ENCODE measurements at places on chromosomes 1 and 21.

- DNase-seq, result no peak
These were observed 24.7 kb downstream of the NPHP4 start for GRCh38 chr1:5967351-5968160.

- DNase-seq, result no peak
These were observed 653.3 kb upstream of the RGS18 start for GRCh38 chr1:191504999-191505398.

GRCh38 chr1:24900985-24901781 lies 28.9 kb downstream of the RUNX3 start:
- peak; percentile 54 for DNase-seq

GRCh38 chr1:158177700-158178450 lies 2.8 kb upstream of the CD1D start:
- peak; percentile 80 for DNase-seq

- DNase-seq, result no peak
These were observed 285.3 kb downstream of the CAMTA1 start for GRCh38 chr1:7070389-7071029.

DNA sequence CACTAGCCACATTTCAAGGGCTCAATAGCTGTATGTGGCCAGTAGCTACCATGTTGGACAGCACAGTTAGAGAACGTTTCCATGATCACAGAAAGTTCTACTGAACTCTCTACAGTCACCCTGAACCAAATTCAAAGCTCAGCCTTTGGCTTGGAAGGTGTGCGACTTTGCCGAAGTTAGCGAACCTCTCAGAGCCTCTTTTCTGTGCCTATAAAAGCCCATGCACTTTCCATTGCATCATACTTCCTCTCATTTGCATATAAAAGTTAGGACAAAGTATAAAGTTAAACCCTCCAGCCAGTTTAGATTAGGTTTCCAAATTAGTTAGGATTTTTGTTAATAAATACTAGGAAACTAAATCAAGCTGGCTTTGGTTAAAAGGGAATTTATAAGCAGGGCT lies 4.7 kb upstream of the SLC1A7 start:
- DNase-seq, result no peak

- DNase-seq, result no peak
These were observed 9.7 kb downstream of the TNR start for GRCh38 chr1:175733722-175734121.

GRCh38 chr1:156748670-156749418 lies 2.6 kb downstream of the HDGF start:
- DNase-seq, result no peak

DNA sequence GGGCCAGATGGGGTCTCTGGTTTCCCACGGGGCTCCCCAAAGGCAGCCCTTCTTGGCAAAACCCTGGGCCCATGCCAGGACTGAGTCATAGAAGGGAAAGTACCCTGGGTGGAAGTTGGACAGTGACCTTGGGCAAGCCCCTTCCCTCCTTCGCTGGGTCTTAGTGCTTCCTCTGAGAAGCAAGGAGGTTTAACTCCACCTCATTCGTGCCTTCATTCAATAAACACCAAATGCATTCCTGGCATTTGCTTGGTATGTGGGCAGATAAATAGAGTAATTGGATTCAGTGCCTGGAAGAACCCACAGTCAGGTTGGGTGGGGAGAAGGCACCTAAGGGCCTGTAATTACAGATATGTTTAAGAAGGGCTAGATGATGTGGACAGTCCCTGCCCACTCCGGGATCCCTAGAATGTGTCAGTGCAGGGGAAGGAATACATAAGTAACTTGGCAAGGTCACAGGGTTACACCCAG lies 36.3 kb upstream of the CITED4 start:
- DNase-seq, result no peak

DNA sequence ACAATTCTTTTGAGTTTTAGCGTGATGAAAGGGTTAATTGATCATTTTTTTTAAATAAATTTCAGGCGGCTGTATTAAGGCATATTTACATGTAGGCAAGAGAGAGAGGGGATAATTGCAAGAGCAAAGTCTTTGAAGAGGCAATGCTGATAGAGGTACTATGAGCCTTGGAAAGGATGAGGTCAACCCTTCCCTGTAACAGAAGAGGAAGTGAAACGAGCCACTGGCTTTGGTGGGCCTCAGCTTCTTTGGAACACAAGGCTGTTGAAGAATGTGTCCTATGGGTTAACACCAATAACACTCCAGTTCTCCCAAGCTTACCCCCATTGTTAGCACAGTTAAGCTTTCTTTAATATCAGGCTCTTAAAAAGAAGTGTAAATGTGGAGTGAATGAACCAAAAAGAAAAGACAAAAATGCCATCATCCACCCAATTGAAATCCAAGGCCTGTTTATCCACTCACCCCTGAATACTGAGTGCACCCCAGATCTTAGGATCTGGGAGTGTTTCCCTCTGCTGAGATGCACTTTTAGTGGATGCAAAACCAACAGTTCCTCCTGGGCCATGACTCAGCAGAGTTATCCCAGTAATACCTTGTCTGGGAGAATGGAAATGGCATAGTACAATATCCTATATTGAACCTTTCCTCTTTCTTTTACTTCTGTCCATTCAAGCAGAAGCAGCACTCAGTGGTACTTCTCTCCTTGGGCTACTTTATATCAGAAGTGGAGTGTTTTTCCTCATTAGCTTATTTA lies 216.4 kb downstream of the SLC44A5 start:
- no peak for DNase-seq
